ENCODE measurements at places on chromosomes 2 and 18.
A peak's percentile ranks its signal among the peaks of the same experiment; 100 is the strongest.

DNA sequence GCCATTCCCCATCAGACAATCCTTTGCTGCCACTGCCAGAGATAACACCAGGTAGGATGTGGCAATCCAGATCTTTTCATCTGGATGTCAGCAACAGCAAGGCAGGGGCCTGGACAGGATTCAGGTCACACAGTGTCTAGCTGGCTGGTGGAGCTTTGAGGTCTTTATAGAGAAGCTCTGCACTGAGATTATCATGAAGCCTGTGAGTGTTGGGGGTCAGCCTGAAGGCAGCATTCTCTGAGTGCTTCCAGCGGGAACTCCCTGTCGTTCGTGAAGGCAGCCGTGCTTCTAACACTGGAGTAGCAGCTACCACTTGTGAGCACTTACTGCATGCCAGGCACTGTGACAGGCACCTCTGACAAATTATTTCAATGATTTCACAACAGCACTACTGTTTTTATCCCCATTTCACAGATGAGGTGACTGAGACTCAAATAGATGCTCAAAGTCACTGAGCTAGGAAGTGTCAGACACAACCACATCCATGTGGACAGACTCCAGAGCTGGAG, 85.7 kb downstream of the SEMA4F start:
- peak; percentile 28 for DNase-seq

- DNase-seq, result no peak
Observed at GRCh38 chr2:180196419-180196977, 189.4 kb upstream of the CWC22 start.

- DNase-seq, result peak; percentile 48
Observed at GRCh38 chr2:195555971-195556370, 101.1 kb upstream of the SLC39A10 start.

- no peak for DNase-seq
Observed at GRCh38 chr18:43350176-43350575, 72.9 kb upstream of the SYT4 start.

DNA sequence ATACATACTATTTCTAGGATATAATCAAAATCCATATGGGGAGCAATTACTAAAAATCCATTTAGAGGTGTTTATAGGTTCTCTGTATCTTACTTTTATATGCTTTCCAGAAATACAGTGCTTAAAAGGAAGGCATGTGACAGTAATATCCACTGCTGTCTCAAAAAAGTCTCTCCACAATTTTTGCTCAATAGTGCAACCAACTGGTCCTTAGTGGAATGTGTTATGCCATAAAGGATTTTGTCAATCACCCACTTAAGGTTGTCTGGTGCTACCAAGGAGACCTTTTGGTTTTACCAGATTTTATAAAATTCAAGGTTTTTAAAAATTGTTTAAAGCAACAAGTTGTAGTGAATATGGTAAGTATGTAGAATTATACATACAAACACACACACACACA, 328.5 kb upstream of the DSEL start:
- no peak for DNase-seq

DNA sequence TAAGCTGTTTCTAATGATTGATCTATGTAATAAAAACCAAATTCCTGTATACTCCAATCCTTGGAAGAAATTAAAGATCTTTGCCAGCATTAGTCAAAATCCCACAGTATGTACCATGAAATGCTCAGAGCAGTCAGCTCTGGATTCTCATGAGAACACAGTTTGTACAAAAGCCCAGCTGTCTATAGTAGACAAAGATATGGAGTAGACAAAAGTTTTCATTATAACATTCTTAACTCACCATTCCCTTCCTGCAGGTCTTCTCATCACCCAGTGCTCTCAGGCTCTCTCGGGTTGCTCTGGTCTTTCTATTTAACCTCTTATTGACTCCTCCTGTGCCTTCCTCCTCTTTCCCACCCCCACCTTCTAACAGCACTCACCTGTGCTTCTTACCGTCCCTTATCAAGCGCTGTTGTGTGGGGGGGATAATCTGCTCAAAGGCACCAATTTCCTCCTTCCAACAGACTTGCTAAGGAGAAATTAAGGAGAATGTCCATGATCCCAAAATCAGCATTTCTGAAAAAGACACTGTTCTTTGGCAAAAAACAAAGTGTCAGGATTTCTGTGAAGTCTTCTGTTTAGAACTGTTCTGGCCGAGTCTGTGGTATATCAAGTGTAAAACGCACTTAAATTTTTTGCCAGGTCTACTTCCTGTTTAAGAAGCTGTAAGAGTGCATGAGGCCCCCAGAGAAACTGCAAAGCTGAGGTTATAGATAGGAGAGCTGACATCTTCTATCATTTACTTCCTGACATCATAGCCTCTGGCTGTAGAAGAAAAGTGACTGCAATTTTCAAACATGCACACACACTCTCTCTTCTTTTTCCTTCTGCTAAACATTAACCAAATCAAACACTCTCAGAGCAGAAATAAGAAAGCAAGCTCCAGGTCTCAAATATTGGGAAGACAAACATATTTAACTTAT, 144.1 kb downstream of the EVA1A start:
- no peak for DNase-seq

- no peak for DNase-seq
Observed at GRCh38 chr18:4765401-4765800, 310.3 kb upstream of the DLGAP1 start.

- DNase-seq, result no peak
Observed at GRCh38 chr2:72676341-72677025, 149.3 kb downstream of the EXOC6B start.

GRCh38 chr2:201808027-201808426, 1.7 kb downstream of the CDK15 start:
- DNase-seq, result no peak

DNA sequence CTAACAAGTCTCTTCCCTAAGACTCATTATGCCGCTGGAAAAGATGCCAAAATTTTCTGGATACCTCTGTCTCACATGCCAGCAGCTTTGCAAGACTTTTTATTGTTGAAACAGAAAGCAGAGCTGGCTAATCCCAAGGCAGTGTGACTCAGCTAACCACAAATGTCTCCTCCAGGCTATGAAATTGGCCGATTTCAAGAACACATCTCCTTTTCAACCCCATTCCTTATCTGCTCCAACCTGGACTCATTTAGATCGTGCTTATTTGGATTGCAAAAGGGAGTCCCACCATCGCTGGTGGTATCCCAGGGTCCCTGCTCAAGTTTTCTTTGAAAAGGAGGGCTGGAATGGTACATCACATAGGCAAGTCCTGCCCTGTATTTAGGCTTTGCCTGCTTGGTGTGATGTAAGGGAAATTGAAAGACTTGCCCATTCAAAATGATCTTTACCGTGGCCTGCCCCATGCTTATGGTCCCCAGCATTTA, 26.3 kb downstream of the DHRS9 start:
- DNase-seq, result peak; percentile 73

- DNase-seq, result no peak
Observed at GRCh38 chr2:193476171-193476800, 1281.6 kb upstream of the TMEFF2 start.

- DNase-seq, result peak; percentile 23
Observed at GRCh38 chr2:3010001-3010400, 367.6 kb downstream of the EIPR1 start.

- DNase-seq, result no peak
Observed at GRCh38 chr2:44807201-44808025, 134.1 kb upstream of the SIX3 start.

- DNase-seq, result no peak
Observed at GRCh38 chr18:63444580-63444979, 22.3 kb upstream of the VPS4B start.

DNA sequence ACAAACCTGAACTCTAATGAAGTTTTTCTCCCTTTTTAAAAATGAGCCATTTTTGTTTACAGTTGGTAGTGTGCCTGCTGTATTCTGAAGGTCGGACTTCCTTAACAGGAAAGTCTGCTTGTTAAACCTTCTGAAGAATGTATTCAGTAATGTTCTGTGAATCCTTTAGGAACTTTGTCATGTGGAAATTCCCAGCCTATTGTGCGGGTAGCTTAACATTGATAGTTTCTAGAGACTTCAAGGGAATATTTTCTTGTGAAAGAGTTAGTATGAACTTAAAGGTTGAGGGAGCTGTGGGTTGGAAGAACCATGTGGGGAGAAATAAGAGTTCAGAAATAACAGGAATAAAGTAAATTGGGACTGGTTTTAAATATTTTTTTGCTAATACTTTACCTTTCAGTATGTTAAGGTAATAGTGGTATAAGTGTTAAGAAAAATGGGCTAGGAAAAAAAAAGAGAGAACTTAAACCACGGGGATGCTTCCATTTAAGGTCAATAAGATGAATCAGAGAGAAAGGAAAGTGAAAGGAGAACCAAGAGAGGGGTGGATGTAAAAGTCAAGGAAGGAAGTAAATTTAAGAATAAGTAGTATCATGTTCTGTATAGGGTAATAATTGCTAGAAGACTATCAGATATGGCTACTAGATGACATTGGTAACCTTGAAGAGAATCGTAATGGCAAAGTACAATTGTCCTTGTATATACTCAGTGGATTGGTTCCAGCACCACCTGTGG, 90.5 kb downstream of the PMS1 start:
- DNase-seq, result no peak

GRCh38 chr18:27491772-27492171, 306.7 kb upstream of the CHST9 start:
- no peak for DNase-seq
